H9 (cell line): ENCODE measurements at places on chromosomes 1 and 21.

DNA sequence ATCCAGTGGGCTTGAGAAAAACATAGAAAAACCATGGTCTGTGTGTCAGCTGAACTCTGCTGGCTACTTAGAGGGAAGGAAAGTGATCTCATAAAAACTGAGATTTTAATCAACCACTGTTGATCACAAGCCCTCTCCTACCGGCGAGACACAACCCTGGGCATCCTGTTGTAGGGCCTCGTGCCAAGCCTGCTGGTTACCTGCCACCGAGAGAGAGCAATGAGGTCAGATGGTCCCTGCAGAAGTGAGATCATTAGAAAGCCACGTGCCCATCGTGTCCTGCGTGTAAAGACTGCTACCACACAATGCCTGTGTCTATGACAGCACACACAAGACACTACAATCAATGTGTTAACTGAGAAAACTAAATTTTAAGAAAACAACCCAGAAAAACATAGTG is 41.7 kb upstream of the GPR153 start:
- no peak for DNase-seq

GRCh38 chr1:68136187-68136586 is 85.8 kb upstream of the DIRAS3 start:
- no peak for DNase-seq

GRCh38 chr1:102588536-102588935 is 519.8 kb downstream of the COL11A1 start:
- DNase-seq: no peak

DNA sequence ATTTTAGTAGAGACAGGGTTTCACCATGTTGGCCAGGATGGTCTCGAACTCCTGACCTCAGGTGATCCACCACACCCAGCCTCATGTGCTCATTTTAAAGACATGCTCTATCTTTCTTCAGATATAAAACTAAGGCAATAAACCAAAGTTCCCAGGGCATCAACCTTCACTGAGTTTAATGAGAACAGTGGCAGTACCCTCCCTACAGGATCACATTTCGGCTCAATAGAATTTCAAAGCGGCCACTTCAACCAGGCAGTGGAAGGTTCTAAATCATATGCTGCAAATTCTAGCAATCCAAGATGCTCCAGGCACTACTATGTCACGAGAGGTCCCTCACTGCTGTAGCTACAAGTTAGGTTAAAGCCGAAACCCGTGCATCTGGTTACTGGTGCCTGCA is 45.5 kb downstream of the PARP1 start:
- no peak for DNase-seq

GRCh38 chr1:117059678-117060440 is at the start of gene TTF2:
TTF2 (plus strand) TSS chr1:117060326; CDS start chr1:117060347, 21 bp downstream.
- DNase-seq: peak; percentile 99

- DNase-seq: no peak
Observed at GRCh38 chr1:210633636-210634035, 304.9 kb downstream of the HHAT start.

DNA sequence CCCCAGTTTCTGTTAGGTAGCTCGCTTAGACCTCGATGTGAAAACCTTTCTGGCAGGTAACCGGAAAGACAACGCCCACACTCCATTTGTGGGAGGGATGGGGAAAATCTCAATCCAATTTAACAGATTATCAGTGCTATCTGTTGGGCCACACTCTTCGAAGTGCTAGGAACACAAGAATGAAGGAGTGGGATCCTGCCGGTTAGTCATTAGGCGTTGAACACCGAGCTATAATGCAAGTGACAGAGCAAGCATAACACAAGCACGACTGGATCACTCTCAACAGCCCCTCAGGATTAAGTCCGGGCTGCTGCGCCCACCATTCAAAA is 531 bp downstream of the SNIP1 start:
- DNase-seq: no peak

GRCh38 chr1:189312499-189312898 is 1165.2 kb downstream of the BRINP3 start:
- DNase-seq: no peak

GRCh38 chr1:115577513-115577912 is 64.3 kb upstream of the VANGL1 start:
- no peak for DNase-seq

GRCh38 chr1:205122489-205122882 is 708 bp upstream of the RBBP5 start:
- DNase-seq: no peak

DNA sequence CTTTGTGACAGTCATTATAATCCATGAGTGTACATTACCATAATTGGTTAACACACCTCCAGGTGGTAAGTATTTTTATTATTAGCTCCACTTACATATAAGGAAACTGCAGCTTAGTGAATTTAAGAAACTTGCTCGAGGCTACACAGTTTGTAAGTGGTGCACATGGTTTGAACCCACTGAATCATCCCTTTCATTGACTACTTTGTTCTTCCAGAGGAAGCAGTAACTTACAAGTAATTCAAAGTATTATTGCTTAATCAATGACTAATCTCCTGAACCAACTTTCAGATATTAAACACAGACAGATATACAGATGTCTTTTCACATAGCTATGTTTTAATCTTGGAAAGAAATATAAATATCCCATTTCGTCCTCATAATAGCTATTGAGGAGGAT is 18.7 kb upstream of the CLDN8 start:
- no peak for DNase-seq

- no peak for DNase-seq
Observed at GRCh38 chr1:198934901-198935305, 296.1 kb downstream of the PTPRC start.

DNA sequence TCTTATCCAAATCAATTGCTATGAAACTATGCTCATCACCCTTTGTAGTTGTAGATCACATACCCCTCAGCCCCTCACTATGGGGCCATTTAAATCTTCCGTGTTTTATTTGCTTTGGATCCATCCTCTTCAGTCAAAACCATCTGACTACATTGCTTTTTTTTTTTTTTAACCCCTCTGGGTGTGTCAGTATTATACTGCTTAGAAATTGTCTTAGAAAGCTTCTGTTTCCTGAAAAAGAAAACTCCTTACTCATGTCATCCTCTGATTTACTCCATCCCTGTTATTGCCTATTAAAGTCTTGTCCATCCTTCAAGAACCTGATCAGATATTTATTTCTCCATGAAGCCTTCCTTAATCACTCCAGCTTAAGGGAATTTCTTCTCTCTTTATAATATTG is 74.0 kb upstream of the HSD17B7 start:
- DNase-seq: no peak

GRCh38 chr1:16605532-16606505 is 7.5 kb downstream of the NBPF1 start:
- peak; percentile 17 for DNase-seq

DNA sequence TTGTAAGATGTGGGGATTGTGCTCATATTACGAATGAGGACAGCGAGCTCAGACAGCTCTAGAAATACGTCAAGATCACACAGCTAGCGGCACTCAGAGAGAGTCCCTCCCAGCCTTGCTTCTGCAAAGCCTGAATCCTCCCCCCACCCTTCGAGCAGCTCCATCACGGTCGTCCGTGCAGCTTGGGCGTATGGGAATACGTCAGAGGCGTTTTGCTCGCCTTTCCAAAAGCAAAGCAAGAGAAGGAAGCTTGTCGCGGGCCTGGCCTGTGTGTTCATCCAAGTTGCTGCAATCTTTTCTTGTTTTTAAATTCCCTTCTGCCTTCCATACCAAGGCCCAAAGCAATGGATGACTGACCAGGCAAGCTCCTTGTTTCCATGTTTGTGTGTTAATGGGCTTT is 125.5 kb upstream of the IRF2BP2 start:
- DNase-seq: no peak

DNA sequence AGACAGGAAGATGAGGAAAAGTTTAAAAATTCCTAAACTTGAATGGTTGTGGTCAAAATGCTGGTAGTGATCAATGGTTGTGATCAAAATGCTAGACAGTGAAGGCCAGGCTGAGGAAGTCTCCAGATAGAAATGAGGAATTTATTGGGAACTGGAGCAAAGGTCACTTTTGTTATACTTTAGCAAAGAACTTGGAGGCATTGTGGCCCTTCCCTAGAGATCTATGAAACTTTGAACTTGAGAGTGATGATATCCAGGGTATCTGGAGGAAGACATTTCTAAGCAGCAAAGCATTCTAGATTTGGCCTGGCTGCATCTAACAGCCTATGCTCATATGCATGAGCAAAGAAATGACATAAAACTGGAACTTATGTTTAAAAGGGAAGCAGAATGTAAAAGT is 35.5 kb upstream of the RABGAP1L start:
- DNase-seq: no peak

DNA sequence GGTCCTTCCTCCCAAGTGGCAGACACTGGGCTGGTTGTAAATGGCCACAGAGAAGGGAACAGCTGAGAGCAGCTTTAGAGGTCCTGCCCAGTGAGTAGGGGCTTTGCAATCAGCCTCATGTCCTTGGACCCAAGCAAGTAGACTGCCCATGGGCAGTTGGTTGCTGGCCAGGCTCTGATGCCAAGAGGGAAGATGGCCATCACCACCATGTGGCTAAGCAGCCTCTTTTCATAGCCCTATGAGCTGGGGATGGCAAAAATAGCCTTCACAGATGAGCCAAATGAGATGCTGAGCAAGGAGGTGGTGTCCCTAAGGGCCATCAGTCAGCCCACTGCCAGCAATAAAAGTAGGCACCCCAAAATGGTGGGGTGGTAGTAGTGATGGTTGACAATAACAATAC is 3.2 kb downstream of the DISP3 start:
- no peak for DNase-seq
